Left cardiac atrium (tissue), 4 donors: ENCODE measurements at places on chromosomes 6 and 20. TPM values are rescaled to one million over a fixed set of nuclear protein-coding genes. Genes with fewer than 3 reads are reported as not detected.

DNA sequence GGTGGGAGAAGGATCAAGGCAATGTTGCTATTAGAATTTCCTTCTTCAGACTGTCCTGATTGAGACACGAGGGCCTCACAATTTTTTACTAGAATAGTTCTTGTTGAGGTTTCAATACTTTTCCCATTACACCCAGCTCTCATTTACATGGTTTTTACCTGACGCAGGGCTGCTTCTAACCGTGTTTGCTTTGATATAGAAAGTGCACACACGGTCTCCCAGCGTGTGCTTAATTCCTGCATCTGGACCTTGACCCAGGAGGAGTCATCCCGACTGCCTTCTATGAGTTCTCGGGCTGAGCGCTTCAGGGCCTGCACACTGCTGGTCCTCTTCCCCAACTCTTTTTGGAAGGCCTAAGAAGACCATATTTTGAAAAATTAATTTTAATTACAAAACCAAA lies 160.2 kb downstream of the DST start:
- DNase-seq, result no peak

- DNase-seq, result no peak
Measured at GRCh38 chr6:130760006-130760405, 67.2 kb upstream of the SMLR1 start.

Gene OR2J3
- total RNA-seq, result not detected

Gene CD93
- total RNA-seq, result 46.3 TPM

GRCh38 chr20:53943522-53944291 lies 126.7 kb downstream of the BCAS1 start:
- DNase-seq, result no peak

DNA sequence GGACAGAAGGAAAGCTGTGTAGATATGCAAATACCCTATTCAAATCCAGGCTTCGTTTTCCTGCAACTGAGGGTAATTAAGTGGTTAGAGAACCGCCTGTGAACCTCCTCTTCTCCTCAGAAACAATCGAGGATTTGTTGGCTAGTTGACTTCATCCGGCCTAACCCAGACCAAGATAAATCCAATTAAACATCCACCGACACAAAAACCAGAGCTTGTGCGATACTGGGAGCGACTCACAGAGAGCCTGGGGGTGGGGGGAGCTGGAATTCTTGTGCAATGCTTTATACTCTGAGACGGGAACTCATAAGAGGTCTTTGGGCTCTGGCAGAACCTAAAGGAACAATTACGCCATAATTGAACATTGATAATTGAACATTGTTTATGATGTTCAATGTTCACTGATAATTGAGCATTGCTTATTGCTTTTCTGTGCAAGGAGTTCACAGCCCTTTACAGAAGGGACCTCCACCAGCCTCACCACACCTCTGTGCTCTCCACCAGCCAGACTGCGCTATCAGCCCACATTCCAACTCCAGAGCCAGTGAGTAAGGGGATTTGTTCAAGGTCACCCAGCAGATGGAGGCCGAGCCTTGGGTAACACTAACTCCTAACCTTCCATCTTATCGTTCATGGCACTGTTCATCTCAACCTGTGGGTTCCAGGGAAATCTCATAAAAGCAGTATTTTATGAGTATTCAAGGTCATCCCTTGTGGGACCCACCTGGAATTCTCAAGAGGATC lies 429.6 kb upstream of the JARID2 start:
- no peak for DNase-seq

Gene RIPPLY2
- not detected for total RNA-seq

- DNase-seq, result no peak
Measured at GRCh38 chr6:53829698-53830221, 35.0 kb downstream of the LRRC1 start.

DNA sequence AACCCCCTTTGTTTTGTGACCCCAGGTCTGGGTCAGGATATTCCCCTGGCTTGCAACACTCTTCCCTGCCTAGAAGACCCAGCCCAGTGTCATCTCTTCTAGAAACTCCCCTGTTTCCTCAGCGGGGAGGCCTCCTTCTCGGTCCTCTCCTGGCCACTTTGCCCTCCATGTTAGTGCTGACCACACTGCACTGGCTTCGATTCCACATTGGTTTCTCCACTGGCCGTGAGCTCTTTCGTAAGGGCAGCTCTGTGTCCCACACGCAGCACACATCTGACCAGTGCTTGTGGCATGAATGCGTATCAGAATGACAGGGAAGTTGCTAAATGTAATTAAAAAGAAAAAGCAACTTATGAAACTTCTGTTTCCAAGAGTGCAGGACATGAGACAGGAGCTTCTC lies 49.4 kb upstream of the FNDC1 start:
- DNase-seq, result no peak

Gene TFAP2D
- not detected for total RNA-seq

- DNase-seq, result peak; percentile 51
Measured at GRCh38 chr6:130885392-130886192, 58.4 kb downstream of the SMLR1 start.

- no peak for DNase-seq
Measured at GRCh38 chr6:170093276-170093657, 197.6 kb downstream of the DLL1 start.

GRCh38 chr6:116697480-116697879 lies 16.5 kb downstream of the KPNA5 start:
- no peak for DNase-seq

GRCh38 chr6:4727217-4727616 lies 49.0 kb upstream of the CDYL start:
- no peak for DNase-seq

GRCh38 chr6:11835065-11835464 lies 56.5 kb upstream of the ADTRP start:
- no peak for DNase-seq

Gene MLN
- total RNA-seq, result not detected

- no peak for DNase-seq
Measured at GRCh38 chr6:1053586-1053985, 258.3 kb upstream of the FOXQ1 start.

GRCh38 chr6:40395066-40395697 lies 192.0 kb downstream of the LRFN2 start:
- no peak for DNase-seq

GRCh38 chr6:151437401-151437800 lies 14.5 kb downstream of the RMND1 start:
- DNase-seq, result no peak

DNA sequence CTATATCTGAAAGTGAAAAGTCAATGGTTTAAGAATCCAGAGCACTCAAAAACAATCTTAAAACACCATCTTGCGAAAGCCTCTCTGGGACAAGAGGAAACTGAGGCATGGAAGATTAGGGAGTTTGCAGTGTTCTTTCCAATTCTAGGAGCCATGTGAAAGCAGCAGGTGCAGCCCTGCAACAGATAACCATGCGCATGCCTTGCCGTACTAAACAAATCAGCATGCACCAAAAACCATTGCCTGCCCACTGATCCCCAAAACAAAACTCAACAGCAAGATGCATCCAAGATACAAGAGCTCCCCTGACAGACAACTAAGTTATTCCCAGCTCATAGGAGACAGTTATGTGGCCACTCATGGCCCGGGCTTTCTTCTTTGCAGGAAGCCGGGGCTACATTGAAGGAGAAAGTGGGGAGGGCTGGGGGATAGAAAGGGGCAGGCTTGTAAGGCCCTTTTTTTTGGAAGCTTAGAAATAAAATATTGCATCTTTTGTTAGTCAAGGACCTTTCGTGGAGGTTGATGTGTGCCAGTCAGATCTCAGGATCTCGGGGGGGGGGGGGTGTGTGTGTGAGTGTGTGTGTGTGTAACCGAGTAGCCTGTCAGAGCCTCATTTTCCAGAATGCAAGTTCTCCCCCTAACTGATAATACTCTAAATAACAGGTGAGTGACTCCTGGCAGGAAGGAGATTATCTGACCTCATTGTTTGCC lies 178.4 kb downstream of the MBOAT1 start:
- DNase-seq, result no peak

- no peak for DNase-seq
Measured at GRCh38 chr6:44120692-44121443, 6.4 kb downstream of the MRPL14 start.

Gene RAET1L
- not detected for total RNA-seq

DNA sequence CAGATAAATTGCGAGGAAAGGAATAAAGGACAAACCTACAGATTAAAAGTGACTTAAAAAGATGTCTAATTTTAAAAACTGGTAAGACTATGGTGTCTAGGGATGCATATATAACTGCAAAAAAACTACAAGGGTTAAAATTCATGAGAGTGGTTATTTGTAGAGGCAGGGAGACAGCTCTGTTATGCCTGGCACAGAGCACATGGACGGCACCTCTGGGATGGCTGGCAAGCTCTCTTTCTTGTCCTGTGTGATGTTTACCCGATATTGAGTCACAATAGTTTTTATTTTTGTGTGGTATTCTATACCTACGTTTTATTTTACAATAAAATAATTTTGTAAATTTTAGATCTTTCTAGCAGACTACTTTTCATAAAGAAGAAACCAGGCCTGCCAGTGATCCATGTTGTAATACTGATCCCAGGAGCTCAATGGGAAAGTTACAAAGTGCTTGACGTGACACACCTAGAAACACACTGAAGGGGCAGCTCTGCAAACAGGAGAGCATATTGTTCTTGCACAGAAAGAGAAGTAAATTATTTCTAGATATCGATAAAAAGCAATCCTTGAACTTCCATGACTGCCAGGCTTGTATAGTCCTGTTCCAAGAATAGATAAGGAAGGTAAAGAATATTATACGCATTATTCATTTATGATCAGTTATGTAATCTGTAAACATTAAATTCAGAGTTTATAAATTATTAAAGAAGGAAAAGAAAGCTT lies 290.0 kb downstream of the PTPRK start:
- DNase-seq, result no peak

Gene CCN6
- total RNA-seq, result not detected

Gene PAX1
- total RNA-seq, result not detected

DNA sequence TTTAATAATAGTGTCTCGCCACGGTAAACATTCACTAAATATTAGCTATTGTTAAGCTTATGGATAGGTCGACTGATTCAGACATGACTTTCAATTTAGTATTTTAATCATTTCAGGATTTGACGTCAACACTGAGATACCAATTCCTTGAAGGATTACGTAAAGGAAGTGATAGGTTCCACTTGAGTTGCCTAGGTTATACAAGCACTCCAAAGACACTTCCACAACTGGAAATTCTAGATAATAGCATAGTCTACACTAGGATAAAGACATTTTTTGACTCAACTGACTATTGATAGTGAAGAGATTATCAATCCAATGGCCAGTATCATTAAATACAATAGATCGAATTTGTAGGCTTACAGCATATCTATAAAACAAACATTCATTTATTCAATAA lies 63.9 kb upstream of the NHSL1 start:
- DNase-seq, result no peak

DNA sequence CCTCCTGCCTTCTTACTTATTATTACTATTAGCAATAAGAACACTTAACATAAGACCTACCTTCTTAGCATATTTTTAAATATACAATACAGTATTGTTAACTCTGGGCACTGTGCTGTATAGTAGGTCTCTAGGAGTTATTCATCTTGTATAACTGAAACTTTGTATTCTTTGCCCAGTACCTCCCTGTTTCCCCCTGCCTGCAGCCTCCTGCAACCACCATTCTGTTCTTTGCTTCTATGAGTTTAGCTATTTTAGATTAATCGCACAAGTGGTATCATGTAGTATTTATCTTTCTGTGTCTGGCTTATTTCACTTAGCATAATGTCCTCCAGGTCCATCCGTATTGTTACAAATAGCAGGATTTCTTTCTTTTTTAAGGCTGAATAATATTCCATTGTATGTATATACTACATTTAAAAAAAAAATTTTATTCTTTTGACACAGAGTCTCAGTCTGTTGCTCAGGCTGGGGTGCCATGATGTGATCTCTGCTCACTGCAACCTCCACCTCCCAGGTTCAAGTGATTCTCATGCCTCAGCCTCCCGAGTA lies 4.4 kb downstream of the C6orf89 start:
- no peak for DNase-seq

DNA sequence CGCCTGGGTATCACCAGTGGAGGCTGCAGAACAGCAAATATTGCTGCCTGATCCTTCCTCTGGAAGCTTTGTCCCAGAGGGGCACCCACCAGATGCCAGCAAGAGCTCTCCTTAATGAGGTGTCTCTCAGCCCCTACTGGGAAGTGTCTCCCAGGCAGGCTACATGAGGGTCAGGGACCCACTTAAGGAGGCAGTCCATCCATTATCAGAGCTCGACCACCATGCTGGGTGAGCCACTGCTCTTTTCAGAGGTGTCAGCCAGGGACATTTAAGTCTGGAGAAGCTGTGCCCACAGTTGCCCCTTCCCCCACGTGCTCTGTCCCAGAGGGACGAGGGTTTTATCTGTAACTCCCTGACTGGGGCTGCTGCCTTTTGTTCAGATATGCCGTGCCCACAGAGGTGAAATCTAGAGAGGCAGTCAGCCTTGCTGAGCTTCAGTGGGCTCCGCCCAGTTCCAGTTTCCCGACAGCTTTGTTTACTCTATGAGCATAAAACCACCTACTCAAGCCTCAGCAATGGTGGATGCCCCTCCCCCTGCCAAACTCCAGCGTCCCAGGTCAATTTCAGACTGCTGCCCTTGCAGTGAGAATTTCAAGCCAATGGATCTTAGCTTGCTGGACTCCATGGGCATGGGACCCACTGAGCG lies 25.9 kb upstream of the AIG1 start:
- DNase-seq, result no peak

GRCh38 chr20:63868264-63868663 lies 3.2 kb downstream of the TPD52L2 start:
- no peak for DNase-seq

Gene NKAIN4
- not detected for total RNA-seq

DNA sequence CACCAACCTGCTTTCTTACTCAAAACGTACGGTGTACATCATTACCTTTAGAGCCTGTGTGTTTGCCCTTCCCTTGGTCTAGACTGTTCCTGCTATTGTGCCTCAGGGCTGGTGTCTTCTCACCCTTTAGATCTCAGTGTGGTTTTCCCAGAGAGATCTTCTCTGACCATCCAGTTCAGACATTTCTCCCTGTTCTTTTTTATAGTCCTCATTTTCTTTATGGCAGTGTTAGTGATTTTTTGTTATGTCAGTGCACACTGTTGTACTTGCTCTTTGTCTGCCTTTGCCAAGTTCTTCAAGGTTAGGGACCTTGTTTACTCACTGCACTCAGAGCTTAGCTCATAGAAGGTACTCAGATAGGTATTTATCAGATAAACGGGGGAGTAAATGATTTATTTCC lies 82.8 kb downstream of the ATRN start:
- DNase-seq, result no peak

GRCh38 chr6:5507131-5507681 lies 245.9 kb downstream of the FARS2 start:
- no peak for DNase-seq

- no peak for DNase-seq
Measured at GRCh38 chr6:24069526-24069925, 56.5 kb upstream of the NRSN1 start.

- no peak for DNase-seq
Measured at GRCh38 chr6:3517350-3517749, 60.5 kb upstream of the SLC22A23 start.
